NCI-H1436 (cell line): ENCODE measurements at places on chromosomes 7 and 10.

DNA sequence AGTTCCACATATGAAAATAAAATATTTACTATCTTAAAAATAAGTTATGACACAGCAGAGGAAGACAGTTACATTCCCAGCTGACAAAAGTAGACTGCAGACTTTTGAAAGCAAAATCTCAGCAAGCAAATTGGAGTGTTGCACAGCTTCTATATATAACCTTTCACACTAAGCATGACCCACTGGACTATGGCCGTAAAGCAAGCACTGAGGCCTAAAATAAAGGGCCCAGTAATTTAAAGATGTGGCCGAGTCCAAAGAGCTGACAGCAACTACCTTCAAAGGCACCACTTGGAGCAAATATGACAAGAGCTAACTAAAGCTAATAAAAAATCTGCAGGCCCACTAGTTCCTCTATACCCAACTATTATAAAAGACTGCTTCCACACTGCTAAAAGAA, 6.5 kb downstream of the GDI2 start:
- no peak for DNase-seq

- no peak for DNase-seq
These were observed 34.5 kb downstream of the BAMBI start for GRCh38 chr10:28711776-28712175.

GRCh38 chr7:47405921-47406800, 175.8 kb downstream of the TNS3 start:
- DNase-seq: no peak

DNA sequence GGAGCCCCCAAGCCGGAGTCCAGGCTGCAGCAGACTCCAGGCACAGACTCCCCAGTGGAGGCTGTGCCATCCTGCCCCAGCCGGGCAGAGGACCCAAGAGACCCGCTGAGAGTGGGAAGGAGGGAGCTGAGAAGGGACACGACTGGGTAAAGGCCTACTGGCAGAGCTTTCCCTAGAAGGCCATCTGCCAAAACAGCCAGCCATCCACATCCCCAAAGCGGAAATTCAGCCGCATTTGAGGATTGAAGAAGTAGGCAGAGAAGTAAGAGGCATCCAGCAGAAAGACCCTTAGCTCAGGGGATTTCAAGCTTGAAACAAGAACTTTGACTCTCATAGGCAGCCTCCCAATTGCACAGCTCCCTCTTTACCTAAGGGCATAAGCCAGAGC, 857 bp downstream of the CPXM2 start:
- DNase-seq: no peak

DNA sequence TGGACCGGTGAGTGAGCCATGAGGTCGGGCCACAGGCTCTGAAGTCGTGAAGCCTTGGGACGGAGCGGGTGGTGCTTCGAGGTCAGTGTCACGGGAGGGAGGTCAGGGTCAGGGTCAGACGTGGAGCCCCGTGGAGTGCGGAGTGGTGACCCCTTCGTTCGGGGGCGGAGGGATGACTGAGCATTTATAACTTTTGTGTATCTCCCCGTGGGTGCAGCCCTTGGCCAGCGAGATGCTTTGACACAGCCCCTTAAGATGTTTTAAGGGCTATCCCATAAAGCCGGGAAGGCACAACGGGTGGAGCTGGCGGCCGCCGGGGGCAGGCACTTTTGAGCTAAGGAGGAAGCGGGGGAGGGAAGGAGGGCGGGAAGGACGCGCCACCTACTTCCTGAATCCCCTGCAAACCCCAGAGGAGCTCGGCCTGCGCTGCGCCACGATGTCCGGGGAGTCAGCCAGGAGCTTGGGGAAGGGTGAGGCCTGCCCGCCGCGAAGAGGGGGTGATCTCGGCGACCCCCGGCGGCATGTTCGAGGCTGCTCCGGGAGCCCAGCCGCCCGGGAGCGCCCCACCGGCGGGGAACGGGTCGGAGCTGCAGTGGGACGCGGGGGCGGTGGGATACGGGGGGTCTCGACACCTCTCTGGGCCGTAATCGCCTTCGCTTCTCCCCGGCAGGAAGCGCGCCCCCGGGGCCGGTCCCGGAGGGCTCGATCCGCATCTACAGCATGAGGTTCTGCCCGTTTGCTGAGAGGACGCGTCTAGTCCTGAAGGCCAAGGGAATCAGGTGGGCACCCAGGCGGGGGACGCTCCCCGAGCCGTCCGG, at the start of gene GSTO1:
Gene GSTO1, plus strand, starts transcription at position 400 of the 818 bp plus-strand sequence. Its CDS starts 37 bp downstream, at position 437.
- peak; percentile 30 for DNase-seq

GRCh38 chr7:82375713-82376112, 67.9 kb downstream of the CACNA2D1 start:
- peak; percentile 56 for DNase-seq

GRCh38 chr7:89311886-89312285, 516.3 kb upstream of the TEX47 start:
- no peak for DNase-seq

- no peak for DNase-seq
These were observed 68.0 kb downstream of the SH3PXD2A start for GRCh38 chr10:103787331-103787730.

DNA sequence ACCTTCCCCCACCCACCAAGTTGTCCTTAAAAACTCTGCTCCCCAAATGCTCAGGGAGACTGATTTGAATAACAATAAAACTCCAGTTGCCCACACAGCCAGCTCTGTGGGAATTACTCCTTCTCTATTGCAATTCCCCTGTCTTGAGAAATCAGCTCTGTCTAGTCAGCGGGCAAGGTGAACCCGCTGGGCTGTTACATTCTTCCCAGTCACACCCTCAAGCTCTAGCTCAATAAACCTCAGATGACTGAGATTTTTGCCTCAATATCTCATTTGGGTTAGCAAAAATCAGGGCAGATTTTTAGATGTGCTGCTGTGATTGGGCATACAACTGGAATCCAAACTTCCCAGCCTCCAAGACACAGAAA, 32.9 kb downstream of the SVOPL start:
- no peak for DNase-seq

- no peak for DNase-seq
These were observed 405.1 kb downstream of the CALN1 start for GRCh38 chr7:72007018-72007417.

DNA sequence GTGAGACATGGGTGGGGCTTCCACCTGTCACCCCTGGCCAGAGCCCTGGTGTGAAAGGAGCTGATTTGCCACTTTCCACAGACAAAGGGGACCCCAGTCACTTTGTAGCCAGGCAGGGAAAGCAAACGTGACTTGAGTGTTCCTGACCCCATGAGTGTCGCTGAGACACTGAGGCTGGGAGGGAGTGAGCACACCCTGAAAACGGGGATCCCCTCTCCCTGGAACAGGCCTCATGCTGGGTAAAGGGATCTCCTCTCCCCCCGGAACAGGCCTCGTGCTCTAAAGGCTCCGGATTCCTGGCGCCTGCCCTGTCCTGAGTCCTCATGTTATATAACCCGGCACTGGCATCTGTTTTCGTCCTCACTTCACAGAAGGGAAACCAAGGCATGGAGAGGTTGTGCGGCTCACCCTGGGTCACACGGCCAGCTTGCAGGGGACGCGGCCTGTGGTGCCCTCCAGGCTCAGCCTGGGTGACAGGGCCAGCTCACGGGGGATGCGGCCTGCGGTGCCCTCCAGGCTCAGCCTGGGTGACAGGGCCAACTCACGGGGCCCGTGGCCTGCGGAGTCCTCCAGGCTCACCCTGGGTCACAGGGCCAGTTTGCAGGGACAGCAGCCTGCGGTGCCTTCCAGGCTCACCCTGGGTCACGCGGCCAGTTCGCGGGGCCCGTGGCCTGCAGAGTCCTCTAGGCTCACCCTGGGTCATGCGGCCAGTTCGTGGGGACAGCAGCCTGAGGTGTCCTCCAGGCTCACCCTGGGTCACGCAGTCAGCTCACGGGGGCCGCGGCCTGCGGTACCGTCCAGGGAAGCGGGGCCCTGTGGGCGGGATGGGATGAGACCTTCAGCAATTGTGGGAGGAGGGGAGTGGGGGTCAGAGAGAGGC, 104.7 kb downstream of the PDGFA start:
- no peak for DNase-seq

DNA sequence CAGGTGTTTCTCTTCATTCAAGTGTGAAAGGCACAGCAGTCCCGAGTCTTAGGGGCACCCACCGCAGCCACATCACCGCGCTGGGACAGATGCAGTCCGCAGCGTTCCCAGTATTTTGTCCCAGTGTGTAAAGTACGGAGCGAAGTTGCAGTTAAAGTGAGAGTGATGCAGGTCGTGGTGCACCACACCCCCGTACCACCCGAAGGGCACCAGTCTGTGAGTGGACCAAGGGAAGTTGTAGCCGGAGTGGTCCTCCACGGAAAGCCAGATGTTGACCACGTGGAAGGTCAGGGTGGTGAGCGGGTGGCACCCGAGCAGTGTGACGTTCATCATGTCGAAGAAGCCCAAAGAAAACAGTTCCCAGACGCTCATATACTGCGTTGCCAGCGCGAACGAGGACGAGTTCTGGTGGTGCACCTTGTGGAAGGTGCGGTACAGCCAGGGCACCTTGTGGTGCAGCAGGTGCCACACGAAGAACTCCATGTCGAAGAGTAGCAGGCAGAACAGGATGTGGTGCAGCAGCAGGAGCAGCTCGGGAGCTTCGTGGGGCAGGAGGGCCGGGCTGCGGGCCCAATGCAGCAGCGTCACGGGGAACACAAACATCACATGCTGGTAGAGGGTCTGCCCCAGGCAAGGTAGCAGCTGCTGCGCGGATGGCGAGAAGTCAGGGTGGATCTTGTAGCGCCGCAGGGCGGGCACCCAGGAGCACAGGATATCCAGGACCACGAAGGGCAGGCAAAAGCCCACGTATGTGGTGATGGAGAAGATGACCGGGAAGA, 526 bp downstream of the CH25H start:
- no peak for DNase-seq

- DNase-seq: no peak
These were observed 72.7 kb downstream of the PLCE1 start for GRCh38 chr10:94066411-94066810.

DNA sequence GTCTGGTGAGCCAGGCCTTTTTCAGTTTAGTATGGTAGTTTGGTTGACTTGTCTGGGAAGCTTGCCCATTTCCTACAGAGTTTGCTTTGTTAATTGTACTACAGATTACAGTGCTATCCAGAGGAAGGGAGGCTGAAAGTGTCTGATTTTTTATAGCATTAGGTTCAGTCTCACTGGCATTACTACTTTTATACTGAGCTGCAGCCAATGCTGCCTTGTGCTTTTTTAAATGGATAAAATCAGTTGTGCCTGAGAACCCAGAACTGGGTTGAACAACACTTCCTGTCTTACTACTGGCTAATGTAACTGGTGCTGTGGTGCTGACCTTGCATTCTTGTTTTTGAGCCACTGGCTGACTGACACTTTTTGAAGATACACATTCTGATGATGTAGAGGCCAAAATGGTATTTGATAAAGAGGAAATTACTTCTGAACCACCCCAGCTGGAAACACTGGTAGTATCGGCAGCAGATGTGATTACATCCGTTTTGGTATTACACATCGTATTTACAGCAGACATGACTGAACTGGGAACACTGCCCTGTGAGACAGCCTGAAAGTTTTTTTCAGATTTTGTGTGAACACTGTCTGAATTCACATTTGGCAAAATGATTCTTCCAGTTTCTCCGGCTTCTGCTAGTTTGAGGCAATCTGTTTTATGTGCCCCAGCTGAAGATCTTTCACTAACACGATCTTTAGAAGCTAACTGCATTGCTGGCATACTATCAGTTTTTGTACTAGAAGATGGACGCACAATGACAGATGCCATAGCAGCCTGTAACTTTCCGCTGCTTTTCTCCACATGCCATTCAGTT, 74.1 kb downstream of the NRBF2 start:
- DNase-seq: no peak

DNA sequence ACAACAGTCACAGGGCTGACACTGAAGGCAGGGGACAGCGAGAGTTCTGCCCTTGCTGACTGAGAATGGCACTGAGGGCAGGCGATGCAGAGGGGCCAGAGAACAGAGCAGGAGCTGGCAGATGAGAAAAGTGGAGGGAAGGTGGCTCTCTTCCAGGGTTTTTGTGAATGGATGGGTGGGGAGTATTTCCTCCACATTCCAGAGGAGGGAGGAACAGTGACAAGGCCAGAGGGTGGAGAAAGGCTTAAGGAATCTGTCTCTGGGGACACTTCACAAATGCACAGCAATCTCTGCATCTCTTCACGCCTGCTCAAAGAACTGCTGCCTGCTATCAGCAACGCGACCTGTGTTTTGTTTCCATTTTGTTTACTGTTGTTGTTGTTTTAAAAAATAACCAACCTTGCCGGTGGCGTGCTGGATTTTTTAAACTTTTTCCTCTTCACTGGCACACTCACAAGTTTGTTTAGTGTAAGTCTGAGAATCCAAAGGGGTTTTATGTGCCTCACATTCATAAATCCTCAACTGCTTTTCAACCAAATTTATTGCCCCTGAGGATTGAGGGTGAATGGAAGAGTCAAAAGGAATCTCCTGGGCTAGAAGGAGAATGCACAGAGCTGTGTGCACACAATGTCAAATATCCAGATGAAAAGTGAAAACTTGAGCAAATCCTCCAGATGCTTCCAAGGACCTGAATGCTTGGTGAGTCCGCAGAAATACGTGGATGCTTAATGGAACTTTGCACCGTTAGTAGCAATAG, 129.3 kb downstream of the GLI3 start:
- no peak for DNase-seq

- DNase-seq: peak; percentile 54
These were observed 42.8 kb downstream of the FOXL3 start for GRCh38 chr7:332646-333392.

GRCh38 chr10:121593281-121594075, 4.8 kb downstream of the FGFR2 start:
- DNase-seq: no peak

DNA sequence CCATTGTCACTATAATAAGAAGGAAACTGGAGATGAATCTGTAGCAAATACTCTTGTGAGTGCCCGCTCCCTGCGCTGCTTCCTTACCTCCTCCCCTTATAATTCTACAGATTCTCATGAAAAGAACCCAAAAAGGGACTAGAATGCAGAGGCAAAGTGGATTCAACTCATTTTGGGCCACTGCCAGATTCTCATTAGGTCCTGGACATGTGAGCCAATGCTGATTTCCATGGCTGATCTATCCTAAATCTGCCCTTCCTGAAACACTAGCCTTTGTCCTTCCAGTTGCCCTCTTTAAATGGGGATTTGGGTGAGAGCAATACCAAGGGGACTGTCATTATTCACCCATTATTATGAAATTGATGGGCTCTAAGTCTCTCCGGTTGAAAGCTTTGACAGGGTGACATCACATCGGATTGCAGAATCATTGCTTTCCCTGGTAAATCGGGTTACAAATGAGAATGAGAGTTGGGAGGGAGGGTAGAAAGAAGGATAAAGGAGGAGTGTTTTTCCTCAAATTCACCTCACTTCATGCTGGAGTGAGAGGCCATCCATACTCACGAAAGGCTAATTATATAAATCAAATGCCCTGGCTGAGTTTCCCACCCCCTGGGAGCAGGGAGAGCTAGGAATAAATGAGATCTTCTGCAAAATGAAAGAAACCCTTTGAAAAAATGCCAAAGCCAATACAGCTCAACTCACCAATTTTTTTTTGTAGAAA, 37.5 kb downstream of the PTN start:
- no peak for DNase-seq
